ENCODE measurements at places on chromosomes 16 and 17.

- no peak for DNase-seq
These were observed 161.8 kb upstream of the NOG start for GRCh38 chr17:56431736-56432135.

DNA sequence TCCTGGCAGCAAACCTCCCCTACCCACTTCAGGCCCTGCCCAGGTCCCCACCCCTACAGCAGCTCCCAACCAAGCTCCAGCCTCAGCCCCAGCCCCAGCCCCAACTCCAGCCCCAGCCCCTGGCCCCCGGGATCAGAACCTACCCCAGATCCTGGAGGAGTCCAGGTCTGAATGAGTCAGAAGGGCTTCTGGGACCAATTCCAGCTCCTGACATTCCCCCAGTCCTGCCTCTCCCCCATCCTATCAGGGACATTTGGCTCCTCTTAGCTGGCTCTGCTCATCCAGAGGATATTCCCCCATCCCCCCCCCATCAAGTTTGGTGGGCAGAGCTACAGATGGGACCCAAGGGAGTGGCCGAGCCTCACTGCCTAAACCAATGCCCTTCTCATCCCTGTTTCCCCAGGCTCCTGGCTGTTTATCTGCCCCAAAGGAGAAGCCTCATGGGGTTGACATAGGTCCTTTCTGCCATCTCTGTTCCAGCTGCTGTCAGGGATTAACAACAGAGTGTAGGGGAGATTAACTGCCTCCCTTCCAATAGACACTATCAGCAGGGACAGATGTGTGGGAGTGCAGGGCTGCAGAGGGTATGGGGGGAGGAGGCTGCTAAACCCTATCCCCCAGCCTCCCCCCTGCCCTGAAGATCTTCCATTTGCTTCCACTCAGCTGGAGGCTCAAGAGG is 16.5 kb downstream of the CNTNAP1 start:
- no peak for DNase-seq

- no peak for DNase-seq
These were observed 568 bp upstream of the TNK1 start for GRCh38 chr17:7380321-7380720.

- DNase-seq: no peak
These were observed 136.6 kb upstream of the RPH3AL start for GRCh38 chr17:488993-489757.

DNA sequence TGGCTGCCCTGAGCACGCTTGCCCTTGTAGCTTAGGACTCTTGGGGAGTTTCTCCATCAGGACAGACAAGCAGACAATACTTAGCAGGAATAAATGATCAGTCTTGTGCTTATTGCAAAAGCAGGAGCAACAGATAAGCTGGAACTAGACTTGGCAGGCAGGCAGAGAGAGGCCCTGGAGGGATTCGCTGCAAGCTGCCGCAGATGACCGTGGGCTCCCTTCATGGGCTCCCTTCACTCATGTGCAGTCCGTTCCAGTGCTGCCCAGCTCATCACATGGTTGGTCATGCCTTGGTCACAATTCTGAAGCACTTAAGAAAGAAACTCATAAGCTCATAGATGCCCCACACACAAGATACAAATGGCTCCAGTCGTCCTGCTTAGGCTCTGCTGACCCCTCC is 2.4 kb upstream of the SLC5A10 start:
- no peak for DNase-seq
